ENCODE measurements at places on chromosomes 2 and 18. TPM values are rescaled to one million over a fixed set of nuclear protein-coding genes. Genes with fewer than 3 reads are reported as not detected.

The GLI2 gene
- 17.0 TPM for polyA plus RNA-seq

The POTEJ gene
- 0.08 TPM for polyA plus RNA-seq

- no peak for DNase-seq
Observed at GRCh38 chr2:186927185-186927866, 78.4 kb upstream of the ZSWIM2 start.

DNA sequence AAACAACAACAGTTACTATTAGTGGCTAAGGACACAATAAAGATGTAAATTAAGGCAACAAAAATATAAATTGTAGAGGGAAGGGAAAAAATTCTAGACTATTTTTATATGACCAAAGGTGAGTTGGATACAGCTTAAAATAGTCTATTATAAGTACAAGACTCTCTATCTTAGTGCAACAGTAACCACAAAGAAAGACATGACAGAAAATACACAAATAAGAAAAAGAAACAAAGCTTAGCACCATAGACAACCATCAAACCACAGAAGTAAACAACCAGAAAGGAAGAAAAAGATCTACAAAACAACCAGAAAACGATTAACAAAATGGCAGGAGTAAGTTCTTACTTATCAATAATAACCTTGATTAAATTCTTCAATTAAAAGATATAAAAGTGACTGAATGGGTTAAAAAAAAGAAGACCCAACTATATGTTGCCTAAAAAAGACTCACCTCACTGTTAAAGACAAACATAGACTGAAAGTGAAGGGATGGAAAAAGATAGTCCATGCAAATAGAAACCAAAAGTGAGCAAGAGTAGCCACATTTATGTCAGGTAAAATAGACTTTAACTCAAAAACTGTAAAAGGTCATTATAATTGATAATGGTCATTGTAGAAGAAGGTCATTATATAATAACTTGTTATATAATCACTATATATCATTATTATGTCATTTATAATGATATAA is 62.5 kb downstream of the USP40 start:
- DNase-seq, result no peak

The ANKRD62 gene
- polyA plus RNA-seq, result 0.06 TPM

The RETSAT gene
- 17.5 TPM for polyA plus RNA-seq

DNA sequence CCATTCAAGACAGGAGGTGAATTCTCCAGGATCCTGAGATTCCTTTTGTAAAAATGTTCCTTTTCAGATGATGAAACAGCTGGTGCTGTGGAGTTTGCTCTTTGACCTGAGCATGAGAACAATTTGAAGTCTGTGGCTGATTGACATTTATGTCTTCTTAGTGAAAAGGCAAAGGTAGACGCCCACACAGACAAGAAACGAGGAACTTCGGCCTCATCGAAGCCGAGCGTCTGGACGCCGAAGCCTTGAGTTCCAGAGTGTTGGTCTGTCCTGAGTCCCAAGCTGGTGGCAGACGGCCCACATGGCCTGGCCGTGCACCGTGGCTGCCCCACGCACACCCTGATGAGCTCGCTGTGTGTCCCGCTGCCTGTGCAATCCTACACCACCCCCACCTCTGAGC is 20.7 kb upstream of the SNTG2 start:
- no peak for DNase-seq

The UBXN4 gene
- 168 TPM for polyA plus RNA-seq

GRCh38 chr2:178395941-178396570 is 54.9 kb downstream of the PRKRA start:
- no peak for DNase-seq

GRCh38 chr2:207409517-207409916 is 120.2 kb upstream of the CREB1 start:
- no peak for DNase-seq

- no peak for DNase-seq
Observed at GRCh38 chr18:33901894-33902512, 322.7 kb downstream of the NOL4 start.

GRCh38 chr18:50061876-50062517 is 132.9 kb downstream of the MYO5B start:
- DNase-seq, result no peak

GRCh38 chr2:69012310-69013141 is 453 bp upstream of the ANTXR1 start:
- DNase-seq, result peak; percentile 78

DNA sequence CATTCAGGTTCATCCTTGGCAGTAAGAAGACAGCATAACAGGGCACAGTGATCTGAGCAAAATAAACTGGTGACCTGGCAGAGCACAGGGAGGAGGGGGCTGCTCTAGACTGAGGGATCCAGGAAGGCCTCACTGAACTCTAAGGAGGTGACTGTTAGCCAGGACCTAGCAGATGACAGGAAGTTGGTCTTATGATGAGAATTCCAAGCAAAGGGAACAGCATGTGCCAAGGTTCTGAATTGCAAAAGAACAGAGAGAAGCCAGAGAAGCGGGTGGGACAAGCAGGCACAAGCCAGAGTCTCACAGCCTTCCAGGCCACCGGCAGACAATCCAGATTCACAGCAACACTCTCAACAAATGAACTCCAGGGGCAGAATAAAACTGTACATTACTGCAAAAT is 152.7 kb upstream of the PTPRM start:
- DNase-seq, result no peak

DNA sequence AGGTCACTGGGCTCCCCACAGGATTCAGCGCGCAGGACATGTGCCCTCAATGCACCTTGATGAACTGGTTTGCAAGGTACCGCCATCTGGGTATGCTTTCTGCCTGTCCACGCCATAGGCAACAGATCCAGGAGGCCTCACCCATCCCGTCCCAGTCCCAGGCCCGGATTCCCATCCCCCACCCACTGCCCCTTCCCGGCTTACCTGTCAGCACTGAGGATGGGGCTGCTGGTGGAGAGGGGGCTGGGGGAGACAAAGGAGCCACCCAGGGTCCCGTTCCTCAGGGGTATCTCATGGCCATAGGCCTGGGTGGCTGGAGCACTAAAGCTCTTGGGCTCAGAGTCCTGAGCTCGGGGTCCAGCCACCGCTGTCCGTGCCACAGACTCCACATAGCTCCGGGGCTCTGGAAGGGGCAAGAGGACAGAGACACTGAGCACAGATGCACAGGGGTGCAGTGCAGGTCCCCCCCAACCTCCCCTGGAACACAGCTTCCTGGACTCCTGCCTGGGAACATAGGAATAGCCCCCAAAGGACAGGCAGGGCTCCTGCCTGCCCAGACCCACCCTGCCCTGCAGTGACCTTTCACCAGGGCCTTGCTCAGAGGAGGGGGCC is 181.2 kb downstream of the TNS1 start:
- no peak for DNase-seq

- no peak for DNase-seq
Observed at GRCh38 chr2:229176136-229176535, 95.0 kb downstream of the PID1 start.

DNA sequence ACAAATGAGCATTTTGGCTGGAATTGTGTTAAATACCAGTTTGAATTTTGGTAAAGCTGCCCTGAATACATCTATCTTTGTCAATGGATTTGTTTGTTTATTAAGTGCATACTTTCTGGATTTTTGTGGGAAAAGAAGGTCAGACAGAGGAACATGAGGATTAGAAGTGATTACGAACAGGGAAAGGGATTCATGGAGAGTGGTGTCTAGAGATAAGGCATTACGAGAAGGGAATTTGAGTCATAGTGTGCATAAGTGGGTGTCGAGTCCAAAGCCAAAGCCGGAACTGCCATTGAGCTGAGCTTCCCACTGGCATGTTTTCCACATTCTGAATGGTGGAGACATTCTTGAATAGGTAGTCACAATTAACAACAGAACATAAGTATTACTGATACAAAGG is 68.9 kb upstream of the EFEMP1 start:
- no peak for DNase-seq

DNA sequence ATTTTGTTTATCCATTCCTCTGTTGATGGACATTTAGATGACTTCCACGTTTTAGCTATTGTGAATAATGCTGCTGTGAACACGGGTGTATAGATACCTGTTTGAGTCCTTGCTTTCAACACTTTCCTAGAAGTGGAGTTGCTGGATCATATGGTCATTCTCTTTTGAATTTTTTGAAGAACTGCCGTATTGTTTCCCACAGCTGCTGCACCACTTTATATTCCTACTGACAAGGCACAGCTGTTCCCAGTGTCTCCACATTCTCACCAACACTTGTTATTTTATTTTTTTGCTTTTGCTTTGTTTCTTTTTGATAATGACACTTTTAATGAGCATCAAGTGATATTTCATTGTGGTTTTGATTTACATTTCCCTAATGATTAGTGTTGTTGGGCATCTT is 41.4 kb upstream of the KCNJ13 start:
- DNase-seq, result no peak

GRCh38 chr2:11366326-11366741 is 21.9 kb upstream of the ROCK2 start:
- no peak for DNase-seq

The CD207 gene
- 0.08 TPM for polyA plus RNA-seq

DNA sequence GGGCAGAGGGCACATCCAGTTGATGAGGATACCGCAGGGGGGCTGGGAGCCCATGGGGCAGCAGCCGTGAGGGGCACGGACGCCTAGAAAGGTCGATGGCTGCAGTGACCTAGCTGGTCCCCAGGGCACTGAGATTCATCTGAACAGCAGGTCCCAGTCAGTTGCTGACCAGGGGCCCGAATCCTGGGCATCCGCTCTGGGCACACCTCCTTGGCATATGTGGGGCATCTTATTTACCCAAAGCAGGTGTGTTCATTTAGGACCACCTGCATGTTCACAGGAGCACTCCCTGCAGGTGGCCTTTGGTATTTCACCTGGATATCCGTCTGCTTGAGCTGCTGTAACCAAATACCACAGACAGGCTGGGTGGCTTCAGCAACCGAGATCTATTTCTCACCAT is 72.0 kb upstream of the ODC1 start:
- no peak for DNase-seq

The ZNF516 gene
- 58.6 TPM for polyA plus RNA-seq

GRCh38 chr2:197182668-197183067 is 127.9 kb downstream of the ANKRD44 start:
- DNase-seq, result no peak

- DNase-seq, result no peak
Observed at GRCh38 chr2:26298286-26298637, 47.7 kb upstream of the SELENOI start.

The GRB14 gene
- 62.6 TPM for polyA plus RNA-seq

DNA sequence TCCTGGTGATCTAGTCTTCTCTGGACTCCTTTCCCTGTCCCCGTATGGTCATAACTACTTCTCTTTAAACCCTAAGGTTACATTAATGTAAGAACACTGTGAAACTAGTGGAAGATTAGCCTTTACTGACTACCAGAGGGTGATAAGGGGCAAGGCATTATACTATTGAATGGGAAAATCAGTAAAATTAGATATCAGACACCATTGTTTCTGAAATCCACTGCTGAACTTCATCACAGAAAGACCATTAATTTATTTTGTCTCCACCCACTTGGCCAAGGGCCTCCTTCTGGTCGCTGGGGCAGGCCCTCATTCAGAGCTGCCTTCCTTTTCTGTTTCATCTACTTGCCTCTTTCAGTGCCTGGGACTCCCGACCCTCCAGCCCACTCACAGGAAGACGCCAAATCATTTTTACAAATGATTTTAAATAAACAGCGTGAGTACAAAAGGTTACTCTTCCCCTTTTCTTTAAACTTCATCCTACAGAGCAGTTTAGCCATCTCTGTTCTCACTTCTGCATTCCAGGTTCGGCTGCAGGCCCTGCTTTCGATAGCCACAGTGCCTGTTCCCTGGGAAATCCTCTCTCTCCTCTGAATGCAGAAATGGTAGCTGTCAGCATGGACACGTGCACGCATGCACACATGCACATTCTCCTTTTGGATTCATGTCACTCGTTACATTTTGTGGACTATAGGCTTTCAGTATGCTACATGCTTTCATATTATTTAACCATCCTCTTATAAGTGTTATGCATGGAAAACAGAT is 70.3 kb upstream of the DOCK10 start:
- DNase-seq, result no peak

- DNase-seq, result no peak
Observed at GRCh38 chr2:145060876-145061275, 541.0 kb upstream of the ZEB2 start.

DNA sequence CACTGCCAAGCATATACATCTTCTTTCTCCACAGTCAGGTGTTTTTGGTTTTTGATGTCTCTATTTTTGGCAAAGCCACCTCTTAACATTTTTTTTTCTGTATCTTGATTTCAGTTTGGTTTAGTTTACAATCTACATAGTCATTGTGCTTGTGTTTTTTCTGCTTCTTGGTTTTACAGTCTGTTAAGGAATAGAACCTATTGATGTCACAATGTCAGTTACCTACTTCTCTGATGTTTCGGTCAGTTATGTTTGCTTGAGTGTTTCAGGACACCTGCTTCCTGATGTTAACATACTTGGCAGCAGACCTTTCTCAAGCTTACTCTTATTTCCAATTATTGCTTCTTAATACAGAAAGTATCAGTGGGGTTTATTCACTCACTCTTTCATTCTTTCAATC is 253.3 kb downstream of the SPAG16 start:
- no peak for DNase-seq

The PLCL1 gene
- polyA plus RNA-seq, result 14.2 TPM

DNA sequence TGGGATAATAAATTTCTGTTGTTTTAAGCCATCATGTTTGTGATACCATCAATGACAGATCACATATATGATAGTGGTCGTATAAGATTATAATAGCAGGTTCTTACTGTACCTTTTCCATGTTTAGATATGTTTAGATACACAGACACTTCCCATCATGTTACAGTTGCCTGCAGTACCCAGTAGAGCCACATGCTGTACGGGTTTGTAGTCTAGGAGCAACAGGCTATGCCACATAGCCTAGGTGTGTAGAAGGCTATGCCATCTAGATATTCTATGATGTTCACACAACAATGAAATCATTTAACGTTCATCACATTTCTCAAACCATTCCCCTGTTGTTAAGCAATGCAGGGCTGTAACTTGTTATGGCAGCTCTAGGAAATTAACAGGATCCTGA is 132.9 kb upstream of the SH3BP4 start:
- DNase-seq, result no peak

DNA sequence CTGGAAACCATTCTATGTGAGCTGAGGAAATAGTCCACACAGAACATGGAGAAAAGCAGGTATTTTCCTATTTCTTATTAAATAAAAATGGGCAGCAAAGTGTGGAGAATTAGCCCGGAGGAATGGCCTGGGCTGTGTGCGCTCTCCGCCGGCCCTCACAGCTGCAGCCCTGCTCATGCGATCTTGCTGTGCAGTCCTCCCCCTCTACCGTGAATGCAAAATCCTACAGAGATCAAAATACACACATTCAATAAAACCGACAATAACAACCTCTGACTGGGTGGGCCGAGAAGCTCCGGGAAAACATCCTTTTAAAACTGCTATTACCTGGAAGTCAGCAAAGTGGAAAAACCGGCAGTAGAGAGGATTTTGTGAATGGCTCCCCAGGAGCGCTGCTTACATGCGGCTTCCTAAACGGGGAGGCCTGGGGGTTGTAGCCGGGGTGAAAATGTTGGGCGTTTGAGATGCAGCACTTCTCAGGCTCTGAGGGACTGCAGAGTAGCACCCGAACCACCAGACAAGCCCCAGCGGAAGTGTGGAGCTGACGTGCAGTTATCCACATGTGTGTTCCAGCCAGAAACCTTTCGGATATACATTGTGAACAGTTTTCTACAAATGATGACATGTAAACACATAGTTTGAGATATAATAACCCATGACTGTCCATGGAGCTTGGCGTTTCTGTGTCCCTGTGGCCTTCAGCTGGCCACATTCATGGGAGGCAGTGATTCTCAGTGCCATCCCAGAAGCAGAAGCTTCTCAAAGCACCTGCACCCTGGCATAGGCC is 94.2 kb upstream of the ALKAL2 start:
- no peak for DNase-seq

- no peak for DNase-seq
Observed at GRCh38 chr2:206657087-206657486, 14.8 kb downstream of the FAM237A start.

The ASAP2 gene
- 60.8 TPM for polyA plus RNA-seq
